Urinary bladder (tissue), 4 donors: ENCODE measurements at places on chromosomes 7 and 10. TPM values are rescaled to one million over a fixed set of nuclear protein-coding genes. Genes with fewer than 3 reads are reported as not detected.

Gene LSM5
- total RNA-seq: 34.1 TPM

Gene ENTPD7
- total RNA-seq: 26.2 TPM

Gene CFAP70
- total RNA-seq: 2.2 TPM

Gene PLEKHS1
- 0.42 TPM for total RNA-seq

Gene PRF1
- 0.90 TPM for total RNA-seq

Gene SPRN
- 0.74 TPM for total RNA-seq

DNA sequence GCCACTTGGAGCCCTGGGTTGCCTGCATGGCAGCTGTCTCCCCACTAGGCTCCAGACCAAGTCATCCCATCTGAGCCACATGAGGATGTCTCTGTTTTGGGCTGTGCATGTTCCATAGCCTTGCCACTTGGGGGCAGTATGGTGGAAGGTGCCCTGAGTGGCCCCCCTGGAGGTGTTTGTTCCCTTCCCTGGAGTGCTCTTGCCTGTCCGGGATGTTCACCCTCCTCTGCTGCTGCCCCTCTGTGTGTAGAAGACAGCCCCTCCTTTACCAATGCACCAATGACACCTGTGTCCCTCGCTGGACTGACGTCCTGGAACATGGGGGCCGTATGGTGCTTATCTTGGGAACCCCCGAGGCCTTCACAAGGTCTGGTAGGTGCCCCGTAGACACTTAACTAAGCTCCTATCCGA lies 100.2 kb downstream of the ACTR3B start:
- DNase-seq: no peak

DNA sequence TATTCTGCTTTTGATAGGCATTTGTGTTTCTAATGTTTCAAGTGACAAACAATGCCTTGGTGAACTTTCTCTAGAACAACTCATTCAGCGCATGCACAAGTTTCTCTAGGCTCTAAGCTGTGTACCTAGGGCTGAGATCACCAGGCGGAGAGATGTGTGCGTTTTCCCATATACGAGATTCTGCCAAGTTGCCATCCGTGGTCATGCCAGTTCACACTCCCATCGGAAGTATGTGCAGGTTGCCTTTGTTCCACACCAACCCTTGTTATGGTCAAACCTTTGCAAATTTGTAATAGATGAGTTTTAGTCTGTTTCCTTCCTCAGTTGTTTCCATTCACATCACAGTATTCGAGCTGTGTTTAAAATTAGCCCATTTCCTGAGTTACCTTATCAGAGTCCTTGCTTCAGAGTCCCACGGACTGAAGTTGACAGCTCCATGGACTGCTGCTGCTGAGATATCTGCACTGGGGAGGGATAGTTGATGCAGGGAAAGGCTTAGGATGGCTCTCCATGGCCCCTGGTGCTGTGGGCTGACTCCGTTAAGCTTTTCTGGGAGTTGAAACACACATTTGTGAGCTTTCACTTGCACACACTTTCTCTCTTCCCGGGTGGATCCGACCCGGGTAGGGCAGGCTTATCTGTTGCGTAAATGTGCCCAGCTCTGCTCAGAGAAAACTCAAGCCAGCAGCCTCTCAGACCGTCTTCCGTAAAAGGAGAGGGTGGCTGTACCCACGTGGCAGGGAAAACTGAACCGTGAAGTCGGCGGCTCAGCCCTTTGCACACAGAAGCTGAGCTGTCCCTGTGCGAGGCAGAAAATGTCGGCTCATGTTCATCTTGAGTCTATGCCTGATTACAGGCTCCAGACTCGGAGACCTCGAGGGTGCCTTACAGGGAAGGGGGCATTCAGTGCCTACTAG lies 49.4 kb downstream of the HK1 start:
- DNase-seq: no peak

GRCh38 chr7:103689255-103689654 lies 243.2 kb upstream of the SLC26A5 start:
- DNase-seq: no peak

DNA sequence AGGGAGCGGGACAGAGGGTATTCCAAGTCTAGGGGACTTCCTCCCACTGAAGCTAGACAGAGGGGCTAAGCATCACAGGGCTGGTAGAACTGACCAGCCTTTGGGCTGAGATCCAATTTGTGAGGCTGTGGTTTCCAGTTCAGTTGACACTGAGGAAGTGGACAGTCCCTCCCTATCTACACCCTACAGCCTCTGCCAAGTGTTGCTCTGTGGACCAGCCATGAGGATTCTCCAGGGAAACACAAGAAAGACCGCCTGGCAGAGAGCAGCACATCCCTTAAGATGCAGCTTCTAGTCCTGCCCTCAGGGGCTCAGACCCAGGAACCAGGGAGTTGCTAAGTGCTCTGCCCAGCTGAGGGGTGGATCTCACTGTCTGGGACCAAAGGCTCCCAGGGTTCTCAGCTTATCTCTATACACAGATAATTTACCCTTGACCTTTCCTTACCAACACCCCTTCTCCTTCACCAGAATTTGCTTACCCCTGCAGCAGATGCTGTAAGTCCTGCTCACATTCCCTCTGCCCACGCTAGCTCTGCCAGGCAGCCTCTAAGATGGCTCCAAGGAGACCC lies 252.0 kb downstream of the SKIDA1 start:
- DNase-seq: no peak

- no peak for DNase-seq
These were observed 25.9 kb downstream of the RGS10 start for GRCh38 chr10:119516381-119517234.

GRCh38 chr7:138898255-138898654 lies 82.9 kb downstream of the KIAA1549 start:
- no peak for DNase-seq

DNA sequence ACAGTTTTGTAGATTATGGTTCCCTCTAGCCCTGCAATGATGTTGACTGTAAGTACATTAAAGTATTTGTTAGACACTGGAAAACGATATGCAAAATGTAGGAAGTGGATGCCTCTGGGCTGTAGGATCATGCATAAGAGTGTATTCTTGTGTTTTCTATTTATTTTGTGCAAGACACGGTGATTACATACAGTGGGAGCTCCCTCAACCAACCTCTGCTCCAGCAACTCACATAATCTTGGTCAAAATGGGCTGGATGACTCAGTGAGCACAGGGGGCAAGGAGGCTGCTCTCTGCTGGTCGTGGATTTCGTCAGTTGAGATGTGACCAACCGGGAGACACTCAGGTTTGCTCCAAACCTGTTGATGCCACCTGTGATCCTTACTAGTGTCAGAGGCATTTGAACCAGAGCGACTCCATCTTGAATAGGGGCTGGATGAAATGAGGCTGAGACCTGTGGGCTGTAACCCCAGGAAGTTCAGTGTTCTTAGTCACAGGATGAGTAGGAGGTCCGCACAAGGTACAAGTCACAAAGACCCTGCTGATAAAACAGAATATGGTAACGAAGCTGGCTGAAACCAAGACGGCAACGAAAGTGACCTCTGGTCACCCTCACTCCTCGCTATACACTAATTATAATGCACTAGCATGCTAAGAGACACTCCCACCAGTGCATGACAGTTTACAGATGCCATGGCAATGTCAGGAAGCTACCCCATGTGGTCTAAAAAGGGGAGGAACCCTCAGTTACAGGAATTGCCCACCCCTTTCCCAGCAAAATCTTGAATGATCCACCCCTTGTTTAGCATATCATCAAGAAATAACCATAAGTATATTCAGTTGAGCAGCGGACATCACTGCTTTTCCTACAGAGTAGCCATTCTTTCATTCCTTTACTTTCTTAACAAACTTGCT lies 56.4 kb upstream of the FAM20C start:
- DNase-seq: no peak

GRCh38 chr7:7585241-7585928 lies 18.7 kb downstream of the MIOS start:
- no peak for DNase-seq

- DNase-seq: no peak
These were observed 18.4 kb downstream of the EMX2 start for GRCh38 chr10:117560942-117561341.

GRCh38 chr10:130160775-130161174 lies 24.6 kb downstream of the GLRX3 start:
- no peak for DNase-seq

- no peak for DNase-seq
These were observed 55.9 kb downstream of the ITIH5 start for GRCh38 chr10:7610651-7611389.

GRCh38 chr10:69957241-69957885 lies 95.3 kb upstream of the MACROH2A2 start:
- DNase-seq: no peak
